ENCODE measurements at places on chromosomes 7 and 10.

DNA sequence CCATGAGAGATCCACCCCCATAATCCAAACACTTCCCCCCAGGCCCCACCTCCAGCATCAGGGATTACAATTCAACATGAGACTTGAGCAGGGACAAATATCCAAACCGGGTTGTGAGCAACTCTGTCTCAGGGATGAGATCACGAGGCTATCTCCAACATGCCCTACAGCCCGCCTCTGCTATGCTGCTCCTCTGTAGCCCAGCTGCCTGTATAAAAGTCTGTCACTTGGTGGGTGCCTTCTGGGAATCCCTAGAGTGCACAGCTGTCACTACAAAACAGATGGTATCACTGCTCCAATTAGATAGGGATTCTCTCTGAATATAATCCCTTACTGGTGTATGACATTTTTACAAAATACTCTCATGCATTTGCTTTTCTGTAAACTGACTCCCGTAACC, 114.9 kb upstream of the NANOS1 start:
- DNase-seq: no peak

- DNase-seq: no peak
Measured at GRCh38 chr7:30594048-30594539, 584 bp upstream of the GARS1 start.

GRCh38 chr7:133056370-133057238, 25.3 kb downstream of the CHCHD3 start:
- DNase-seq: no peak

- no peak for DNase-seq
Measured at GRCh38 chr10:80154978-80155695, 22.6 kb downstream of the PLAC9 start.

All from stimulated activated CD8-positive, alpha-beta memory T cell treated with anti-CD3 and anti-CD28 coated beads, Interleukin-4, amount 100 ng/mL, for 4 hours (primary cell).